Inflammatory macrophage treated with lipopolysaccharide for 1 hour (primary cell): ENCODE measurements at places on chromosomes 2 and 18.

DNA sequence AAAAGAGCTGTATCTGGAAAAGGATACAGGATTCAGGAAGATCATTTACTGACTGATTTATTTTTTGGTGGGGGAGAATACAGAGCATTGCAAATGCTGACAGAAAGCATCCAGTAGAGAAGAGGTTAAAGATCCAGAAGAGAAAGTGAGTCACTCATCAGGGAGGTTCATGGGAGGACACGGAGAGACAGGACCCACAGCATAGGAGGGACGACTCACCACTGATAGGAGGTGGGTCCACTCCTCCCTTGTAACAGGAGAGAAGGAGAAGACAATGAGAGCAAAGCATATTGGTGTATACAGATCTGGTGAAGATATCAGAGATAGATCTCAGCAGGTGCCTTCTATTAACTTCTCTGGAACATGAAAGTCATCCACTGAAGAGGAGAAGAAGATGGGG lies 142.4 kb upstream of the AQP4 start:
- DNase-seq: no peak

GRCh38 chr2:174760845-174761473 lies 3.3 kb downstream of the CHRNA1 start:
- DNase-seq: no peak

- DNase-seq: peak; percentile 94
These were observed 22.4 kb upstream of the CD28 start for GRCh38 chr2:203683932-203684556.

DNA sequence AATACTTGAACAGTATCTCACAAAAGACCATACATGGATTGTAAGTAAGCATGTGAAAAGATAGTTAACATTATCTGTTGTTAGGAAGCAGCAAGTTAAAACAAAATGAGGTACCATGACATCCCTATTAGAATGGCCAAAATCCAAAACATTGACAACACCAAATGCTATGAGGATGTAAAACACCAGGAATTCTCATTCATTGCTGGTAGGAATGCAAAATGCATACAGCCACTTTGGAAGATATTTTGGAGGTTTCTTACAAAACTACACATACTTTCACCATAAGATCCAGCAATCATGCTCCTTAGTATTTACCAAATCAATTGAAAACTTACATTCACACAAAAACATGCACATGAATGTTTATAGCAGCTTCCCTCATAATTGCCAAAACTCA lies 30.9 kb upstream of the ICOS start:
- no peak for DNase-seq

GRCh38 chr18:30328839-30329238 lies 713.7 kb downstream of the DSC3 start:
- no peak for DNase-seq

- no peak for DNase-seq
These were observed 101.2 kb downstream of the KCNS3 start for GRCh38 chr2:17979707-17980106.

DNA sequence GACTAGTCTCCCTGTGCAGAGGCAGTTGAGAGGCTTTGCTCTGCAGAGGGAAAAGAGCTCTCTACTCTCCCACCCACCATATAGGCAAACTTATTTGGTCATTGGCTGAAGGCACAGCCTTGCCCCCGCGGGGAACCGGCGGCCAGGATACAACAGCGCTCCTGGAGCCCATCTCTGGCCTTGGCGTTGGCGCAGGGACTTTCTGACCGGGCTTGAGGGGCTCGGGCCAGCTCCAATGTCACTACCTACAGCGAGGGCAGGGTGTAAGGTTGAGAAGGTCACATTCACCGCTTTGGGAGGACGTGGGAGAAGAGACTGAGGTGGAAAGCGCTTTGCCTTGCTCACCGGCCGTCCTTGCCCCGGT lies 2.2 kb downstream of the ONECUT2 start:
- DNase-seq: no peak

DNA sequence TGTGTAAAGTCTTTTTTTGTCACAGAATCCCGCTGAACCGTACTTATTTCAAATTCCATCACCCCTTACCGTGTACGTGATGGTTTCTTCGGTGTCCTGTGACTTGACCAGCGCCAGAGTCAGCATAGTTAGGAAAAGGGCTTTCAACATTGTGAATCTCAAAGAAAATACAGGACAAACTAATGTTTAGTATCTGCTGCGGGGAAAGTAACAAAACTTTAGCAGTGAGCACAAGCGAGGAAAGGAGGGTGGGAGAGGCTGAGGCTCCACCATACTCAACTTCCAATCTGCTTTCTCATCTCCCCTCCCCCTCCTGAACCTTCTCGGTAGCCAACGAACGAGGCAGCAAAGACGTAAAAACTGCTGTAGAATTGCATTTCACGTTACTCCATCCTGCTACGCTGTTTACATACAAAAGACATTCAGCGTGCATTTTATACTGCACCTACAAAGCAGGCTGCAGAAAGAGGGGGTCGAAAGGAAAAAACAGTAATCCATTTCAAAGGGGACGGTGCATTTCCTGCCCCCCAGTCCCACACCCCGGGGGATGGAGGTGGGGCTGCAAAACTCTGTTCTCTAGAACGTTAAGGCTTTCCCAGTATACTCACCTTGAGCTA lies 1.2 kb downstream of the EFEMP1 start:
- no peak for DNase-seq

GRCh38 chr2:43537137-43537536 lies 58.7 kb downstream of the THADA start:
- DNase-seq: peak; percentile 73

GRCh38 chr2:20533993-20534622 lies 87.2 kb downstream of the RHOB start:
- DNase-seq: no peak

DNA sequence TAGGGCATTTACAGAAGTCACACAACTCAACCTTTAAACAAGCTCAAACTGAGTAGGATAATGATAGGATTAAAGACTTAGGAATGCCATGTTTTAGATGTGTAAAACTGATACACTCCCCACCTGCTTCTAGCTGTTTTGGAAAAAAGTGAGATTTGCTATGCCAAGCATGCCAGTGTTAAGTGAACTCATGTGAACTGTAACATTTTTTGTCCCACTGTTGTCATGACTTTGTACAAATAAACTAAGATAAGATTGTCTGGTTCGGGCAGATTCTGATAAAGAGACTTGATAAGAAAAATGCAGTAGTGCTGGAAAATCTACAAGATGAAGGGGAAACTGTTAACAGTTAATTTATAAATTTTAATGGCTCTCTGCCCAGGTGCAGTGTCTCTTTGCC lies 66.5 kb downstream of the GLS start:
- no peak for DNase-seq

GRCh38 chr2:239934571-239935171 lies 90.5 kb downstream of the NDUFA10 start:
- DNase-seq: peak; percentile 61

GRCh38 chr2:173906626-173907025 lies 58.5 kb downstream of the SP3 start:
- no peak for DNase-seq

GRCh38 chr2:111227716-111228141 lies 107.0 kb downstream of the BCL2L11 start:
- DNase-seq: no peak

GRCh38 chr2:23464905-23465537 lies 80.0 kb downstream of the KLHL29 start:
- DNase-seq: no peak

GRCh38 chr18:12585218-12585617 lies 72.7 kb downstream of the SPIRE1 start:
- no peak for DNase-seq

DNA sequence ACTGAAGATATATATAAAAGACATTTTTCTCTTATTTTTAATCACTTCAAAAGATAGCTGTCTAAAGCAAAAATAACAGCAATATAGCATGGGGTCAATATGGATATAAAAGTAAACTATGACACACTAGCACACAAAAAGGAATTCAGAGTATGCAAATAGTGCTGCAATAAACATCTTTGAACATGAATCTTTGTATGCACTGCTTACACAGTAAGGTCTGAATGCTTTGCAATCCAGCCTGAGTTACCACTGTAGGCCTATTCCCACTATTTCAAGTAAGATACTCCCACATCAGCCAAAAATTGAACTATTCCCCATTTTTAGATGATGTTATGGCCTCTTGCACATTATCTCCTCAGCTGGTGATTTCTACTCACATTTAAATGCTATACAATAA lies 27.4 kb upstream of the ERCC3 start:
- DNase-seq: no peak

- DNase-seq: no peak
These were observed 1130.9 kb upstream of the SLC39A10 start for GRCh38 chr2:194526121-194526520.

DNA sequence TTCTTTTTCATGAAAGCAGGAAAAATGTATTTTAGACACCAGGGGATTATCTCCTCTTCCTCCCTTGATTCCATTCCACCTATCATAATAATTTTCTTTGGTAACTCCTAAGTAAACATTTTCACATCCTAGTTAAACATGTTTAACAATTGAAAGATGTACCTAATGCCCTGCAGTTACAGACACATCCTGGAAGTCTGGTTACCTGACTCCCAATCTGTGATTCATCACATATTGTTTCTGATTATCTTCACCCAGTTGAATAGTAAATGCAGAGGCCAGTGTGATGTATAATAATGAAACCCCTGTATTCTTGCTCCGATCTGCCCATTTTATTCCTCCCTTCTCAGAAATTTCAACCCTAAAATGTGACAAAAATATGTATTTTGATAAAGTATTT lies 1237.6 kb upstream of the LRRTM1 start:
- no peak for DNase-seq

DNA sequence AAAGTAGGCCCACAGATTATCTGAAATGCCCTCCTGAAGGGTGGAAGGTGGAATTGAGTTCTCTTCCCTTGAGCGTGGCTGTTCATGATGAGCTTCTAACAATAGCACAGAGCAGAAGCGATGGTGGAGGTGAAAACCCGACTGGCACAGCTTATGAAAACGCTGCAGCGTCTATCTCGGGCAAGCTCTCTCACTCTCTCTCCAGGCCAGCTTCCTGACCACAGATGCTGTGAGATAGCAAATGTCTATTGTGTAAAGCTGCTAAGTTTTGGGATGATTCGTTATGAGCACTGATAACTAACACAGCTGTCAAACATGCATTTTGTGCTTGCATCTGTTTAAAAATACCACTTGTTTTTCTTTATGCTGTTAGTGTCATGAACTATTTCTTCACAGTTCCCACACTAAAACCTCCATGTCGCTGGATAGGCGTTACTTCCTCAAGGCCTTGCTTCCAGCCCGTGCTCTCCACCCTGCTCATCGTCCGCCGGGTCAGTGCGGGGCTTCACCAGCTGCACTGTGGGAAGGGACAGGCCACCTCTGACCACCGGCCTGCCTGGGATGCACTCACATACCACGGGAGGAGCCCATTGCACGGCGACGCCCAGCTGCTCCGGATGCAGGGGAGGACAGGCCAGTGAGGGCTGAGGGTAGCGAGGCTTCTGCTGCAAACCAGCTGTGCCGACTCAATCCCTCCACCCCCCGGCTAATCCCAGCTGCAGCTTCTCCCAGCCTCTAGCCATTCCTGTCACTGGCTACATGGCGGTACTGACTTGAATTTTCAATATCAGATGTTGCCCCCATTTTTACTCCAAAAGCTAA lies 60.0 kb upstream of the OTOS start:
- no peak for DNase-seq

DNA sequence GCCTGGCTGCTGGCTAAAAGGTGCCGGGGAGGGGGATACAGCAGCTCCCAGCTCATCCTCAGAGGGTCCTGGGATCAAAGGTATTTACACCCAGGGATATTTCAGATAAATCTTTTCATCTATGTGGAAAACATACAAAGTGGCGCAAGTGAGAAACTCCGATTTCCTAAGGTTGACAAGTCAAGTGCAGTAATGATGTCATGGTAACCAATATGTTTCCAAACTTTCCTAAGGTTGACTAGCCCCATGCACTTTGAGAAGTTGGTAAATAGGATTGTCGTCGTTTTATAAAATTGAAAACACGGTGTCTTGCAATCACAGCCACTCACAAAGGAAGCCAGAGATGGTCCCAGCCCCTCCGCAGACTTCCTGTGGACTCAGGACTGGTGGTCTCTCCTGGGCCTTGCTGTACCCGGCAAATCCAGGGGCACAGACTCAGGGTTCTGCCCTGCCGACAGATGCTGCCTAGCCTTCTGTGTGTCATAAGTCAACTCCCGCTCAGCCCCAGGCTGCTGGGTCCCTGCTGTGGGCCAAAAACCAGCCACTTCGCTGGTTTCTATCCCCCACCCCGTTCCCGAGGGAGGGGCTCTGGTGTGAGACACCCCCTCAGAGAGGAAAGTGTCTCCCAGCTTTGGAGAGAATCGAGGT lies 111.2 kb upstream of the PPP1CB start:
- DNase-seq: peak; percentile 55

DNA sequence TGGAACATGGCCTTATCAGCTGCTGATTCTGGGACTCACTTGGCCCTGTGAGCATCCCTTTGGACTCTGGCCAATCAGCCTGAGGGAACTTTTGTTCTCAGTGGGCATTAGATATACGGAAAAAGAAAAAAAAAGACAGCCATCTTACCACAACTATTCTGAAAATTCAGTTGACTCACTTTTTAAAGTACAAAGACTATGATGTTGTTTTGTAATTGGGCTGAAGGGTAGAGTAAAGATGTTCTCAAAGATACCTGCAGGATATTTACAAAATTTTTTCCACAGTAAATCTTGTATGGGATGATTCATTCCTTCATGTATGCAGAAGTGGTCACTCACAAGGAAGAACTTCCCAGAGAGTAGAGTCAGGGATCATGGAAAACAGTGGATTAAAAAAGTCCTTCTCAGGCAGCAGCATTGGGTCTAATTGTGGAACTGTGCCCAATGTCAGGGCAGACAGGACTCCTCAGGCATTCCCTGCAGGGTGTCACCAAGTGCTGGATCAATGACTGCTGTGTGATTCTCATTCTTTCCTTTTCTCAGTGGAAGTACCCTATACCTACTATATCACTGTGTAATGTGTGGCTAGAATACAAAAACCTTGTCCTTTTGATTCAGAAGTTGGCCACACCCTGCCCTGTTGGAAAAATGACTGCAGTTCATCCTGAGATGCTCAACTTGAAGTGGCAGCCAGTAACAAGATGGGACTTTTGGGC lies 35.4 kb downstream of the SULT1C4 start:
- DNase-seq: no peak

- no peak for DNase-seq
These were observed 147.0 kb upstream of the LHCGR start for GRCh38 chr2:48902521-48902920.

DNA sequence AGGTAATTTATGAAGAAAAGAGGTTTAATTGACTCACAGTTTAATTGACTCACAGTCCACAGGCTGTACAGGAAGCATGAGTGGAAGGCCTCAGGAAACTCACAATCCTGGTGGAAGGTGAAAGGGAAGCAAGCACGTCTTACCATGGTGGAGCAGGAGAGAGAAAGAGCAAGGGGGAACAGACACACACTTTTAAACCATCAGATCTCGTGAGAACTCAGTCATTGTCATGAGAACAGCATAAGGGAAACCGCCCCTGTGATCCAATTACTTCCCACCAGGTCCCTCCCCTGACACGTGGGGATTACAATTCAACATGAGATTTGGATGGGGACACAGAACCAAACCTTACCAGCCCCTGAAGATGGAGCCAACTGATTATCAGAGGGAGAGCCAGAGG lies 11.2 kb upstream of the PUM2 start:
- DNase-seq: no peak
